ENCODE measurements at places on chromosomes 13 and 19.

DNA sequence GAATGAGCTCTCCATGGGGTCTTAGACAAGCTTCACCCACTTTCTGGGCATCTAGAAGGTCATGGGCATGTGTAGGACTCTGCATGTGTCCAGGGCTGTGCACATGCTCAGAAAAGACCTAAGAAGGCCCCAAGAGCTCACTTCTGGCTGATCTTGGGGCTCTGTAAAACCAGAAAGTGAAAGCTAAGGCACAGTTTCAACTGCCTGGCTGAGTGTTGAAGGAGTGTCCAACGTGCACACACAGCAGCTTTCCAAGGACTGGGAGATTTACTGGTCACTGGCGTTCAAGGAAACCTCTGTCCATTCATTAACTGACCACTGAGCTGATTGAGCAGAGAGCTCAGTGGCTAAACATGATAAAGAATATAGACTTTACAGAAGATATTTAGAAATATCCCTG lies 137.9 kb downstream of the KATNAL1 start:
- no peak for DNase-seq

DNA sequence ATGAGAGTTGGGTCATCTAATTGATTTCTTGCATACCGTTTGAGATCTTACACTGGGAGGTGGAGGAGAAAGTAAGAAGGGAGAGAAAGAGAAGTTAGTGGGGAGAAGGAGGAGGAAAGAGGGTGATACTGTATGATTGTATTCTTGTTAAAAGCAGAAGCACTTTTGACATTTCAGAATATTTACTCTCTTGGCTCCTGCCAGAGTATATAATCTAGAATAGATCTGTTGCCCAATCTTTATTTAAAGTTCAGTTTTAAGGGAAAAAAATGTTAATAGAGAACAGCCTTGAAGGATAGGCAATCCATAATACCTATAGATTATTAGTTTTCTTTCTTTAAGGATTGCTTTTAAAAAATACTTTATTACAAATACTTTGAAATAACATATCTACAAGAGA lies 41.5 kb downstream of the PDS5B start:
- no peak for DNase-seq

DNA sequence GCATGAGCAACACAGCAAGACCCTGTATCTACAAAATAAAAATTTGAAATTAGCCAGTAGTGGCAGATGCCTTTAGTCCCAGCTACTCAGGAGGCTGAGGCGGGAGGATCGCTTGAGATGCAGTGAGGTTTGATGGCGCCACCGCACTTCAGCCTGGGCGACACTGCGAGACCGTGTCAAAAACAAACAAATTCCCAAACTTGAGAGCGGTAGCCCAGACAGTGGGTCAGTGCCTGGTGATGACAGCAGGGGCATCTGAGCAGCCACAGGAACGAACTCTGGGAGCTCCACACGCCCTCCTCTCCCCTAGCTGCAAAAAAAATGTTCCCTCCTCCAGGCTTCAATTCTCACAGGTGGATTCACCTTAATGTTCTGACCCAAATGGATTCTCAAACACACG lies 14.1 kb downstream of the ZNF490 start:
- no peak for DNase-seq

DNA sequence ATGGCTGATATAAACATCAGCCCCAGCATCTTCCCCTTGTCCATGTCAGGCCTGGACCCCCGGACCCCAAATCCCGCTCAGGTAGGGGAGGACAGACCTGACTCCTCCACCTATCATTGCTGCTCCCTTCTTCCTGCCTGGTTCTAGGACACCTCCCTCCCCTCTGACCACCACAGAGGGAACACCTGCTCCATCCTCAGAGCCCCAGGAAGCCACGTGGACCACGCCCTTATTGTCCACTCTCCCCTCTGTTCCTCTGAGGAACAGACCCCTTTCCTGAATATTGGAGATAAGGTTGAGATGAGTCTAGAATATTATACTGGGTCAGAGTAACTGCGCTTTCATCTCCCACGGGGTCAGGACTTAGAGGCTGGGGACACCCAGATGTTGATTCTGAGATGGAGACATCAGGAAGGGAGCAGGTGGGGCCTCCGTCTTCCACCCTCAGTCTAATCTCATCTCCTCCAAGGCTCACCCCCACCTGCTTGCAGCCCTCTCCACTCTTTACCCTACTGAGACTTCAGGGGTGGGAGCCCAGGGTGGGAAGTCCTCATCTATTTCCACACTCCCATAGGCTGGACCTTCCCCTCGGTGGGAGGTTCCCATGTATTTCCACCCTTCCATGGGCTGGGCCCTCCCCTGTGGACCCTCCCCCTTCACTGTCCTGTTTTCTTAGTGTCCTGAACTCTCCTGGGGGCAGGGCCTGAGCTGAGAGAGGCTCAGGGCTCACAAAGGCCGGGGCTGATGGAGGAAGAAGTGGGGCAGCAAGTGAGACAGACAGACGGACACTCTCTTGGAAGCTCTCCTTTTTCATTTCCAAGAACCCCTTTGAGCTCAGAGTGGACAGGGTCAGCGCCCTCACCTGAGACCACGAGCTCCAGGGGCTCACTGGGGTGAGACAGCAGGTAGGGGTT lies 2.7 kb downstream of the LILRA4 start:
- DNase-seq: no peak

GRCh38 chr13:22825186-22825585 lies 355.6 kb upstream of the SGCG start:
- no peak for DNase-seq

DNA sequence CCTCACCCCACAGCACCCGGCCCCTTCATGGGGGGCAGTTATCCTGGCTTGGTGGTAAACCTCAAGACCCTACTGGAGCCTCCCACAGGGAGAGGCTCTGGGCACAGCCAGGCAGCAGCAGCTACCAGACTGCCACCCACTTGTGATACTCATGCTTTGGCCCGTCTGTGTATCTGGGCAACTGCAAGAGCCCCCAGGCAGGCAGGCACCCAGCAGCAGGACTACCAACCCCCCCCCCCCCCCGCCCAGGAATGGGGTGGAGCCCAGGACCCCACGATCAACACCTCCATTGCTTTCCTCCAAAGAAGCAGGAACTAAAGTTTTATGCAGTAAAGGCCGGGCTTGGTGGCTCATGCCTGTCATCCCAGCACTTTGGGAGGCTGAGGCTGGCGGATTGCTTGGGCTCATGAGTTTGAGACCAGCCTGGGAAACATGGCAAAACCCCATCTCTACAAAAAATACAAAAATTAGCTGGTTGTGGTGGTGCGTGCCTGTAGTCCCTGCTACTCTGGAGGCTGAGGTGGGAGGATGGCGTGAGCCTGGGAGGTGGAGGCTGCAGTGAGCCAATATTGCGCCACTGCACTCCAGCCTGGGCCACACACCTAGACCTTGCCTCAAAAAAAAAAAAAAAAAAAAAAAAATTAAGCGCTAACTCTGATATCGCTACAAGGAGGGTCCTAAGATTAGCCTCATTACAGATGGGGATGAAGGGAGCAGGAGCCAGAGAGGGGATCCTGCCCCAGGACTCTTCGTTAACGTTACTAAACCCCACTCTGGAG lies 1.1 kb upstream of the LYL1 start:
- DNase-seq: no peak

DNA sequence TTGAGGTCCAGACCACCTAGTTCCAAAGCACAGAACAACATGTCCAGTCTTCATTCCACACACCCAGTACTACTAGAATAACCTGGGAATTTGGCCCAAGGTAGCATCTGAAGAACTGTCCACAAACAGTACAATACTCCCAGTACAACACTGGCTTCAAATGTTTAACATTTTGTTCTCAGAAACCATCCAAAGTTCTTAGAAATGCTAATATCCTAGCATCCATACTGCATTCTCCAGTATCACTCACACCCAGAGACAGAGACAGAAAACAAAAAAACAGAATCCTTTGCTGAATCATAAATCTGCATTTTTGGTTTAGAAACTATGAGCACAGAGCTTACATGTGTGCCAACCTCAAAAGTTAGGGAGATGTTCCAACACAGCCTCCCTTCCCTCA lies 490.8 kb downstream of the FOXO1 start:
- no peak for DNase-seq

DNA sequence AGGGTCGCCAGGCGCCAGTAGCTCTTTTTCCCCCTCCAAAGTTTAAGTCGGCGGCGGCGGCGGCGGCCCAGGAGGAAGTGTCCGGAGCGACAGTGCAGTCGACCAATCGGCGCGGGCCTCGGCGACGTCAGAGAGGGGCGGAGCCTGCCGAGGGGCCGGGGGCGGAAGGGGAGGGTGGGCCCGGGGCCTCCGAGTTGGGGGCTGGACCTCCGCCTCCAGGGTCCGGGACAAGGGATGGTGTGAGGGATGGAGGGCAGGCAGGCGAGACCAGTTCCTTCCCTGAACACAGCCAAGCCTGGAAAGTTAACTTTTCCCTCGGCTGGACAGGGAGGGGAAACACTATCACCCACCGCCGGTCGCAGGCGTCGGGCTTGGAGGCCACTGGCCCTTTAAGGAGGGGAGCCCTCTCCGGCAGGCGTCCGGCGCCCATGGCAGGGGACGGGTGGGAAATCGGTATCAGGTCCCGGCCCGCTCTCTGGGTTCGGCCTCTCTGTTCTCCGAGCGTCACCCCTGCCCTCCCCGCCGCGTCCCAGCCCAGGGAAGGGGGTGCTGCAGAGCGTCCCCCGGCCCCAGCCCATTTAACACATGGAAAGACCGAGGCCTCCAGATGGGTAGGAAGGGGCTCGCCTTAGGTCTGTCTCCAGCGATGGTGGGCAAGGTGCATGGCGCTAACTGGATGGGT lies at the start of gene PRKD2:
Gene PRKD2, minus strand, starts transcription at position 81 of the 682 bp plus-strand sequence. CDS start 744 bp downstream, outside the sequence.
- DNase-seq: no peak

DNA sequence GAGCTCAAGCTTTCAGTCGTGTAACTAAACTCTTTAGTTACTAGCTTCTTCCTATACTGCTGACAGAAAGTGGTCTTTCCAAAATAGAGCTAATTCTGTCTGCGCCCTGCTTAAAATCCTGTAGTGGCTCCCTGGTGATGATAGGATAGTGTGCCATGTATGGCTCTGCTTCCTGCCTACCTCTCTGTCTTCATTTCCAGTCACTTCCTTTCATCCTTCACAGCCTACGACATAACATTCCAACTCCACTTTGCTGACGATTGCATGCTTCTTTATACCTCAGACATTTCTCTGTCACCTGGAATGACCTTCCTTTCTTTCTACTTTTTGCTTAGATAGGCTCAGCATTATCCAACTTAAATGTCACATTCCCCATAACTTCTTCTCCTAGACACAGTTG lies 190.8 kb downstream of the MAB21L1 start:
- no peak for DNase-seq

GRCh38 chr19:37719927-37720265 lies 335 bp upstream of the ZNF607 start:
- no peak for DNase-seq

- DNase-seq: peak; percentile 72
These were observed 2.4 kb upstream of the ITGBL1 start for GRCh38 chr13:101449790-101450748.

GRCh38 chr19:48720613-48721296 lies 1.2 kb upstream of the MAMSTR start:
- DNase-seq: peak; percentile 97

- no peak for DNase-seq
These were observed 25.8 kb downstream of the PBX4 start for GRCh38 chr19:19592690-19593089.

- no peak for DNase-seq
These were observed 19.9 kb downstream of the TINCR start for GRCh38 chr19:5547881-5548280.

- DNase-seq: no peak
These were observed 46.4 kb downstream of the DLEU7 start for GRCh38 chr13:50797091-50797490.

- no peak for DNase-seq
These were observed 4.1 kb upstream of the ZNF841 start for GRCh38 chr19:52099497-52100138.

DNA sequence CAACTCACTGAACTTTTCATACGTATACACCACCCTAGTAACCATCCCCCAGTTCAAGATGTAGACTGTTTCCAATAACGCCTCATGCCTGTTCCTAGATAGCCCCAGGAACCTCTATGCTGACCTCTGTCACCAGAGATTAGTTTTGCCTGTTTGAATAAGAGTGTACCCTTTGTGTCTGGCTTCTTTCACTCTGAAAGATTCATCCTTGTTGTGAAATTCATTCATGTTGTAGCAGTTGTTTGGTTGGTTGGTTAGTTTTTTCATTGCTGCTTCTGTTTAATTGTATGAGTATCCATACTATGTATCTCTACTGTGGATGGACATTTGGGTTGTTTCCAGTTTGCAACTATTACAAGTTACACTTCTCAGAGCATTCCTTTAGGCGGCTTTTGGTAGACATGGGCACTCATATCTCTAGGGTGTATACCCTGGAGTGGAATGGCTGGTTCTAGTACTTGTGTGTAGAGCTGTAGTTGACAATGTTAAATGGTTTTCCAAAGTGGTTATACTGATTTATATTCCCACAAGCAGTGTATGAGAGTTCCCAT lies 1.6 kb downstream of the RNASEH2B start:
- DNase-seq: no peak

- no peak for DNase-seq
These were observed 3.4 kb upstream of the PLVAP start for GRCh38 chr19:17380426-17381138.

Data from HFF-Myc (cell line).